IMR-90 (cell line): ENCODE measurements at places on chromosomes 13 and 19. TPM values are rescaled to one million over a fixed set of nuclear protein-coding genes. Genes with fewer than 3 reads are reported as not detected.

KIR3DL2 gene
- total RNA-seq: not detected in 2 replicates

DNA sequence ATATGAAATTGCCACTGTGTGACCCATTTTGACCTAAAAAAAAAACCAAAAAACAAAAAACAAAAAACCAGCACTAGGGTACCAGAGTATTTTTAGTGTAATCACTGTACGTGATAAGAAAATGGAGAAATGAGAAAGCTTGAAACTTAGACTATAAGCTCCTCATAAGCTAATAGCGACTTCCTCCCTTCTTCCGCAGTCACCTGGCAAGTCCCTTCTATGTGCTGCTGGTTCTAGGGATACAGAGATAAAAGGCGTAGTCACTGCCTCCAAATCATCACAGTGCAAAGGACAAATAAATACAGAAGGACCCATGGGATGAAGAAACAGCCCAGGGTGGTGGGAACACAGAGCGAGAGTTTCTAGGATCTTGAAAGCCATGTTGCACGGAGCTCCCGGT lies 190.3 kb downstream of the TM9SF2 start:
- no peak for DNase-seq

GRCh38 chr13:112244495-112245177 lies 131.5 kb upstream of the SPACA7 start:
- no peak for DNase-seq

FGF9 gene
- under 0.01 TPM in 2 replicates for total RNA-seq

DNA sequence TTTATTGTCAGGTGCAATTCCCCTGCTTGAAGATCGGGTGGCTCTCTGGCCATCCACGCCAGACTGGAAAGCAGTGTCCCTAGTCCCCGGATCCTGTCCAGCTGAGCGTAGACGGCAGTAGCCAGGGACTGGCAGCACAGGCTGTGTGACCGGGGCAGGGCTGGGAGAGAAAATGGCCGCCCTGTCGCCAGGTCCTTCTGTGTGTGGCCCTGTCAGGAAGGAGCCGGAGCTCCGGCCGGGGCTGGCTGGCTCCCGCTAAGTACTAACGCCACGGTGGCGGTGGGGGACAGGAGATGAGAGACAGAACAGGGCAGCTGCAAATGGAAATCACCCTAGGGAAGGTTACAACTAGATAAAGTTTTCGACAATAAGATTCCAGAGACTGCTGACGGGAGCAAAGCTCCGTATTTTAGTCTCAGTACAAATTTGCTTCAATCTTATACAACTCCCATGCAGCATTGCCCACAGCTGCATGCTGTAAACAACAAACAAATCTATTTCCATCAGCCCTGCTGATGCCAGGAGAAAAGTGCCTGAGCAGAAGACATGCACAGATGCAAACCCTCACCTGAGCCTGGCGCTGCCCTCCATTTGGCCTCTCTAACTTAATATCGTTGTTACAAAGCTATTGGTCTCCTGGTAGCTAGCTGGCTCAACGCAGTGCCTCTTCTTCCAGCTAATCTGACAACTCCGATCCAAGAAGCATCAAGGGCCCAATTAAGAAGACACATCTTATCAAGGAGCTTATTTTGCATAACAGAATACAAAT lies 253.0 kb downstream of the TSHZ3 start:
- DNase-seq: no peak

- DNase-seq: peak; percentile 40
These were observed 125.0 kb downstream of the STK24 start for GRCh38 chr13:98451676-98452470.

- no peak for DNase-seq
These were observed 265.7 kb downstream of the ABCC4 start for GRCh38 chr13:95035311-95036109.

DNA sequence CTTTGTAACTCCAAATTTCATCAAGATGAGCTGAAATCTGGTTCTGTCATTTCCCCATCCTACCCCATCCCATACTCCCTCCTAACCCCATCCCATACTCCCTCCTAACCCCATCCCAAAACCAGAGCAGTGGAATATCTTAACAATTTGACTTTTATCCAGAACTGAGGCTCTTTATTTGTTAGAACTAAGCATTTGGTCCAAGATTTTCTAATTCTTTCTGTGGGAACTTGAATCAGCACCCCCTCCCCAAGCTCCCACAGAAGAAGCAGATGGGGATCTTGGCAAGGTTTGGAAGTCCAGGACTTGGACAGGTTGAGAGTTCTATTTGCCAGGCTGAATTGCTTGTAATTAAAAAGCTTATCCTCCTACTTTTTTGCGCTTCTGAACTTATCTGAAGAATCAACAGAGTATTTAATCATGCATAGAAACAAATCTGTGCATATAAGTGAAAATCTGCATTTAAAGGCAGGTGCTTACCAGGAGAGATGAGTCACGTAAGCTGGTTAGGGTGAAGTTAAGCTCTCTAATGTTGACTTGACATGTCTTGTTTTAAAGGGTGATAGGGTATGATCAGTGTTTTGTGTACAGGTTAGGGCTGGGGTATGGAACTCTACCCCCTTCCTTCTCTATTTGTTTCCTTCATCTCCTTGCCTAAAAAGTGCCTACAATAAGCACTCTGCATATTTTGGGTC lies 111.1 kb downstream of the COG6 start:
- no peak for DNase-seq

OLFM2 gene
- total RNA-seq: 2.2 and 2.7 TPM in 2 replicates

DNA sequence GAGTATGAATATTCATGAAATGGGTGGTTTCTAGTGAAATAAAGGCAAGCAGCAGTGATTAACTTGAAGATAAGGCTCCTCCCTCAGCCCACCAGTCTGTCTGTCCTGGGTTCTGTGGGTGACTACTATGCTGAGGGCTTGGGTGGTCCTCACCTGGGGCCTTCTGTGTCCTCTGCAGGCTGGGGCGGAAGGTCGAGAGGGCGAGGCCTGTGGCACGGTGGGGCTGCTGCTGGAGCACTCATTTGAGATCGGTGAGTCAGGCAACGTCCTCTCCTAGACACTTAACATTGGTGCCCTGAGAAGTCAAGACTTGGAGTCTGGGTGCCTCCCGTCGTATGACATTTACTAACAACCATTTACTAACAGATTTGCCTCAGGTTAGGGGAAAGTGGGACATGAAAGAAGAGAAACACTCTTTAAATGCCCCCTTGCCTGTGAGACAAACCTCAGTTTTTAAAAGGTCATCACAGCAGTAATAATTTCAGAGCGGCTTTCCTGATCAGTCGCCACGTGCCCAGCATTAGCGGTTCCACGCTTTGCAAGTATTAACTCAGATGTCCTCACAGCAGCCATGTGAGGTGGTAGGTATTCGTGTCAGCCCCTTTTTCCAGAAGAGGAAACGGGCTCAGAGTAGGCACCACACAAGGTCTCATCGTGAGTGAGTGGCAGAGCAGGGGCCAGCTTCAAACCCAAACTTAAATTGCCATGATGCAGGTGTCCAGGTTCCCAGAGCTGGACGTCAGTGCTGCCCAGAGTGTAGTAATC lies 1.3 kb upstream of the GARIN5A start:
- no peak for DNase-seq

CEP89 gene
- 5.8 and 7.2 TPM in 2 replicates for total RNA-seq

GRCh38 chr13:95201814-95202651 lies 99.2 kb downstream of the ABCC4 start:
- peak; percentile 50 for DNase-seq
